ENCODE measurements at places on chromosomes 3 and 15.

DNA sequence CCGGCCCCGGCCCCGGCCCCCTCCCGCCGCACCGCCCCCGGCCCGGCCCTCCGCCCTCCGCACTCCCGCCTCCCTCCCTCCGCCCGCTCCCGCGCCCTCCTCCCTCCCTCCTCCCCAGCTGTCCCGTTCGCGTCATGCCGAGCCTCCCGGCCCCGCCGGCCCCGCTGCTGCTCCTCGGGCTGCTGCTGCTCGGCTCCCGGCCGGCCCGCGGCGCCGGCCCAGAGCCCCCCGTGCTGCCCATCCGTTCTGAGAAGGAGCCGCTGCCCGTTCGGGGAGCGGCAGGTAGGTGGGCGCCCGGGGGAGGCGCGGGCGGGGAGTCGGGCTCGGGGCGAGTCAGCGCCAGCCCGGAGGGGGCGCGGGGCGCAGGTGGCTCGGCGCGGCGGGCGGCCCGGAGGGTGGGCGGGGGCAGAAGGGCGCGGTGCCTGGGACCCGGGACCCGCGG, 352 bp downstream of the CHRD start:
- no peak for DNase-seq

GRCh38 chr3:152461460-152461859, 192.7 kb downstream of the MBNL1 start:
- DNase-seq, result no peak

- DNase-seq, result no peak
Measured at GRCh38 chr3:11477407-11477911, 166.3 kb downstream of the VGLL4 start.

- DNase-seq, result no peak
Measured at GRCh38 chr15:71812966-71813722, 2.8 kb downstream of the NR2E3 start.

DNA sequence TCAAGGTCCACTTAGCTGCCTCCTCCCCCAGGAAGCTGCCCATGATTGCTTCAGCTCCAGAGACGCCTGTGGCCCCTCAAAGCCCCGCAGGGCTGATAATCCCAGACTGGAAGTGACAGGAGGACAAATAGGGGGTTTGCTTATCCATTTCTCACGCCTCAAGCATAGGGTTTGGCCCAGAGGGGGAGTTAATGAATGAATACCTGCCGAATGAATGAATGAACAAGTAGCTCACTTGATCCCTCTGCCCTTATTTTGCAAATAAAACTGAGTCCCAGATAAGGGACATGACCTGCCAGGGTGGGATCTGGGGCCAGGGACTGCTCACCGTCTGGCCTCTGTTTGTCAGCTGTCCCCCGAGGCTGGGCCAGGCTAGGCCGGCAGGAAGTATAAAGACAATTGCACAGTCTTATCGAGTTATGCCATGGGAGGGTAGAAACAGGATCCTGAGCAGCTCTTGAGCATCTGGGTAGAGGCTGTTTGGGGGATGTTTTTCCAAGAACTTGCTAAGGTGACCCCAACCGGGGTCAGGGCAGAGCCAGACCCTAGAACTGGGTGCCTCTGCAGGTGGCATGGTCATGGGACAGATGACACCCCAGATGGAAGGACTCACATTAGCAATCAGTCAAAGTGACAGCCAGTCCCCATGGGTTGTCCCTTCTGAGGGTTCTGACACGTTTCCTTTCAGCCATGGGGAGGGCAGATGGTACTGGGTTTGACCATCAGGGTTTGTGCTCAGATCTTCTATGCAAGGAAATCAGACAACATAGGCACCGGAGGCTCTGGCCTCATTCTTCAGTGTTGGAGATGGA, 45.0 kb downstream of the IQSEC1 start:
- no peak for DNase-seq

GRCh38 chr3:151152455-151153079, 50.4 kb downstream of the GPR171 start:
- no peak for DNase-seq

GRCh38 chr3:121648219-121648958, 12.3 kb downstream of the HCLS1 start:
- no peak for DNase-seq

DNA sequence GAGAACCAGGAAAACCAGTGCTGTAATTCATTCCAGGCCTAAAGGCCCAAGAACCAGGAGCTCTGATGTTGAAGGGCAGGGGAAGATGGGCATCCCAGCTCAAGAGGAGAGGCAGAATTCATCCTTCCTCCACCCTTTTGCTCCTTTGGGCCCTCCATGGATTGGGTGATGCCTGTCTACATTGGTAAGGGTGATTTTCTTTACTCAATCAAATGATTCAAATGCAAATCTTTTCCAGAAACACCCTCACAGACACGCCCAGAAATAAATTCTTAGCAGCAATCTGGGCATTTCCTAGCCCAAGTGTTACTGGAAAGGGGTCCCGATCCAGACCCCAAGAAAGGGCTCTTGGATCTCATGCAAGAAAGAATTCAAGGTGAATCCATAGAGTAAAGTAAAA, 17.6 kb upstream of the APOD start:
- no peak for DNase-seq

DNA sequence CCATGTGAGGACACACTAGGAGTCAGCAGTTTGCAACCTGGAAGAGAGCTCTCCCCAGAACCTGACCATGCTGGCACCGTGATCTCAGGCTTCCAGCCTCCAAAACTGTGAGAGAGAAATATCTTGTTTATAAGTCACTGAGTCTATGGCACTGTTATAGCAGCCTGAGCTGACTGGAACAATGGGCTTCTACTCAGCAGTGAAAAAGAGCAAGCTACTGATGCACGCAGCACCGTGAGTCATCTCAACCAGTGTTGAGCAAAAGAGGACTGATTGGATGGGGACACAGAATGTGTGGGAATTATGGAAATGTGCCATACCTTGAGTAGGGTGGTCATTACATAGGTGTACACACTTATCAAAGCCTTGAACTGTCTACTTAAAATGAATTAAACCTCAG, 230.4 kb downstream of the PLCL2 start:
- DNase-seq, result no peak

- DNase-seq, result no peak
Measured at GRCh38 chr15:66570327-66570726, 4.5 kb upstream of the LCTL start.

DNA sequence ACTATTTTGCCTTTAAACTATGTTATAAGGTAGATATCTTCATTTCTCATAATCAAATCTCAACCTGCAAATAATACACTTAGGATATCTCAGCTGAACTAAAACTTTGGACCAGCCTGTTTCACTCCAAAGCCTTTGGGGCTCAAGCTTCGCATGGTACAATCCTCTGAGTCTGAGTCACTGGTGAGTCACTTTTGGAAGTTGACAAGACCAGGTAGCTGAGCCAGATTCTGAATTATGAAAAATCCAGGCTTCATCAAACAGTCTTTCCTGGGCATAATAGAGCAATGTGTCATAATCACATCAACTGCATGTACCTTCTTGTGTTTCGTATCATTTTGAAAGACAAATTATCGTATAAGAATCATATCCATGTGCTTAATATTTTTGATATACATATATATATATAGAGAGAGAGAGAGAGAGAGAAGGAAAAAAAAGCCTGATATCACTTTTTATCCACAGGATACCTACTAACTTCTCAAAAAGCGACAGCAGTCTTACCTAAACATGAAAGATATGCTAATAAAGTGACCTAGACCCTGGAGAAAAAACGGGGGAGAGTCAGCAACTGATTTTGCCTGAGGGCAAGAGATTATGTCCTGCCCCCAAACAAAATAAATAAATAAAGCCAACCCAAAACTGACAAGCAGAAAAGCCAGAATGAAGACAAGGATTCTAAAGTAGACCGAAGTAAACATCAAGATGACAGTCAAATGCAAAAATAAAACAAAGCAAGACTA, 263.9 kb upstream of the TGFBR2 start:
- peak; percentile 56 for DNase-seq

DNA sequence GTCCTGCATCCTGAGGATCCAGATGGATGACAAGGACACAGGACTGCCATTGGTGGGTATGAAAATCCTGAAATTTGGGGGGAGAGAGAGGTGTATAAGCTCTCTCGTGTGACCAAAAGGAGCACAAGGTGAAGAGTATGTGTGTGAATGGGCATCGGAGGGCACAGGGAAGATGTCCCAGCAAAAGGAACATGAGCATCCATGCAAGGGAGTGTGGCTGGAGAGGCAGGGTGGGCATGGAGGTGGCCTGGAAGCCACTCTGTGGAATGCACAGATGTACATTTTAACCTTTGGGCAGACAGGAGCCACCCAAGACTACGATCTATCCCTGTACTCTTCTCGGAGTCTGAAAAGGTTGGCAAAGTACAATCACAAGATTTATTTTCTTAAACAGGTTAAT, 54.5 kb downstream of the CAPN7 start:
- no peak for DNase-seq

DNA sequence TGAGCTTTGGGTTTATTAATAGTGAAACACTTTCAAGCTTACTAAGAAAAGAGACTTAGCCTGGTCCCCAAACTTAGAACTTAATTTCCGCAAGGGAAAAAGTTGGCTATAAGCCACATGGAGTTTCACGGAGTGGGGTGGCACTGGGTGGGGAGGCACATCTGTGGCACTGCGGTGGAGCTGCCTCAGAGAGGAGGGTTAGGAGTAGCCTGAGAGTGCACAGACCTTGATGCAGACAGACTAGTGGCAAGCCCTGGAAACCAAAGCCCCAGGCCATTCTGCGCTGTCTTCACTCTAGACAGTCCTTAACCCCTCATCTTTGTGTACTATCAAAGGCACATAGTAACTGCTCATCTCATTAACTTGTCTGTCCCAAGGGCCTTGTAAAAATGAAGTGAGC, 22.0 kb downstream of the CXCR6 start:
- DNase-seq, result peak; percentile 63

DNA sequence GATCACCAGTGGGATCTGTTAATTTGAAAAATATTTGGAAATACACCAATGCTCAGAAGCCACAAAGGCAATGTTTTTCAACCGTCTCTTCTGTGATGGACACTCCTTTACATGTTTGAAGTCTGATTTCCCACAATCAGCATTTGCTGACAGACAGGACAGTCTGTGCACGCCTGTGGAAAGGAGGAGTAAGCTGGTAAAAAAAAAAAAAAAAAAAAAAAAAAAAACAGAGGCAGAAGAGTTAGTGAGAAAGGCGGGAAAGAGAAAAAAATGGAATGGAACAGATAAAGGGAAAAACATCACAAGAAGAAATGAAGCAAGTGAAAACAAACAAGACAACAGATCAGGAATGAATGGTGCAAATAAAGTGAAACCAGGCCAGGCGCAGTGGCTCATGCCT, 35.0 kb downstream of the PRTG start:
- no peak for DNase-seq

- no peak for DNase-seq
Measured at GRCh38 chr15:70086636-70087035, 11.1 kb downstream of the TLE3 start.

GRCh38 chr15:77659350-77660321, 26.9 kb upstream of the LINGO1 start:
- DNase-seq, result peak; percentile 57

DNA sequence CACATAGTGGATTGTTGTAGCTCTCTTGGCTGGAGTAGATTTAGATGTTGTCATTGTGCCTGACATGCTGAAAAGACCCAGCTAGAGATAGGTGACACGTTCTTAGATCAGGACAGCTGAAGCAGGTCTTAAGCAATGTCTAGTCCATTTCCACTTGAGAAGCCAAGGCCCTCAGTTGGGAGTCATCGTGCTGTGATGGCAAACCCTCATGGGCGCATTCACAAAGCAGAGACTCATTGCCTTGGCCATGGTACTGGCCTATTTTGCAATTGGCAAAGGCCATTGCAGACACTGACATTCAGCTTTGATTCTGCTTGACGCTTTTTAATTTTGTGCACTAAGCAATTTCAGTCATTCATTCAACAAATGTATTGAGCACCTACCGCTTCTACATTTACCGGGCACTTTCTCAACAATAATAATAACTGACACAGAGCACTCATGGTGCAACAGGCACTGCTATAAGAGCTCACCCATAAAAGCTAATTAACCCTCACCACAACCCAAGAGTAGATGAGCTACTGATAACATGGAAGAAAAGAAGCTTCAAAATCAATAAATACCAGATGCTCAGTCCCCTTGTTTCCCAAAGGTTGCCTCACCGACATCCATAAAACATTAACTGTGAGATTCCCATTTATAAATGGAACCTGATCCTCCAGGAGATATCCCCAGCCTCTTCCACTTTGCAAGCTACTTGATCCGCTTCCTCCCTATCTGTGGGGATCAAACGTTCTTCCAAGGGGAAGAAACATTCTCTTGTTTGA, 200.1 kb downstream of the TLE3 start:
- DNase-seq, result no peak

GRCh38 chr3:135927155-135927554, 38.4 kb upstream of the PPP2R3A start:
- no peak for DNase-seq

GRCh38 chr3:141267629-141268028, 36.0 kb downstream of the PXYLP1 start:
- no peak for DNase-seq

GRCh38 chr15:50148362-50148963, 29.4 kb upstream of the ATP8B4 start:
- DNase-seq, result no peak

DNA sequence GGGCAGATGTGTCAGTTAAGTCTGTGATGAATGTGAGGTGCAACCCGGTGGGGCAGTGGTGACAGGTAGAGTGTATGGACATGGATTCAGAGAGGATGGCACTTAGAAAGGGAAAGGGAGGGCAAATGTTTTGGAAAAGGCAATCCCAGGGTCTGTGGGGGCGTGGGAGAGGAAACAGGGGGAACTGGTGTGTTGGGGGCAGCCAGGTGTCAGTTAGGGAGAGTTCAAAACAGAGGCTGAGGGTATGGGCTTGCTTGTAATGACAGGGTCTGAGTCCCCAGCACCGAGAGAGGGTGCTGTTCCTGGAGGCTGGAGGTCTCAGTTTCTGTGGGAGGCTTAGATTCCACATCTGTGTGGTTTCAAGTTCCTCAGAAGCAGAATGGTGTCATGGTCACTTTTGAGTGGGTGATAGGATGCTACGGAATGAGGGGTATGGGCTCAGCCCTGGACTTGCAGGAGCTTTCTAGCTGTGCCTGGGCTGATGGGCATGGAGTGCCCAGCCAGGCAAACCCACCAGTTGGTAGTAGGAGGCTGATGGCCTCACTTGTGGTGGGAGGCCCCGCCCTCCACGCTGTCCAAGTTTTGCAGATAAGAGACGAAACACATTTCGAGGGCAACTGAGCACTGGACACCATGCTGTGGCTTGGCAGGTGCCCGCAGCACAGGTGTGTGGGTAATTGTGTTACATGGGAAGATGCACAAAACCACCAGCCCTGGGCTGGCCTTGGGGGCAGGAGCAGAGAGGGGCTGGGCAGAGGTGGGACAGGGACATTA, 209.4 kb downstream of the RPLP1 start:
- no peak for DNase-seq

DNA sequence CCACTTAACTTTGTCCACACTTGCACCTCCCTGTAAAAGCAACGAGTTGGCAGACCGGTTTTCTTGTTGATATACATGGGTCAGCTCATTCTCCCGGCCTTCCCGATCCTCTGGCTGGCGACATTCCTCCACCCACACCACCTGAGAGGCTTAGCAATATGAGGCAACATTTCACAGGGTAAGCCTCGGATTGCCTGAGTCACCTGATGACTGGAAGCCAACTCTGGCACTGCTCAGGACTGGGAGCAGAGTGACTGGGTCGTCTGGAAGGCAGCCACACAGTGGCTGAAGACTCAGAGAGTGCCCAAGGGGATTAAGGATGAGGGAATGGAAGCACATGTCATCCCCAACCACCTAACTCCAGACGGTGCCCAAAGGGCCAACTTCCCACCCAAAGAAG, 9.8 kb downstream of the HOMER2 start:
- DNase-seq, result no peak

All from activated CD4-positive, alpha-beta T cell treated with anti-CD3 and anti-CD28 coated beads, Interleukin-2, Interleukin-6, amounts not matched to agents 100 ng/mL and 50 ng/mL, durations not matched to agents 16 hours and 8 hours (primary cell).